ENCODE measurements at places on chromosomes 3 and 15. TPM values are rescaled to one million over a fixed set of nuclear protein-coding genes. Genes with fewer than 3 reads are reported as not detected.

DNA sequence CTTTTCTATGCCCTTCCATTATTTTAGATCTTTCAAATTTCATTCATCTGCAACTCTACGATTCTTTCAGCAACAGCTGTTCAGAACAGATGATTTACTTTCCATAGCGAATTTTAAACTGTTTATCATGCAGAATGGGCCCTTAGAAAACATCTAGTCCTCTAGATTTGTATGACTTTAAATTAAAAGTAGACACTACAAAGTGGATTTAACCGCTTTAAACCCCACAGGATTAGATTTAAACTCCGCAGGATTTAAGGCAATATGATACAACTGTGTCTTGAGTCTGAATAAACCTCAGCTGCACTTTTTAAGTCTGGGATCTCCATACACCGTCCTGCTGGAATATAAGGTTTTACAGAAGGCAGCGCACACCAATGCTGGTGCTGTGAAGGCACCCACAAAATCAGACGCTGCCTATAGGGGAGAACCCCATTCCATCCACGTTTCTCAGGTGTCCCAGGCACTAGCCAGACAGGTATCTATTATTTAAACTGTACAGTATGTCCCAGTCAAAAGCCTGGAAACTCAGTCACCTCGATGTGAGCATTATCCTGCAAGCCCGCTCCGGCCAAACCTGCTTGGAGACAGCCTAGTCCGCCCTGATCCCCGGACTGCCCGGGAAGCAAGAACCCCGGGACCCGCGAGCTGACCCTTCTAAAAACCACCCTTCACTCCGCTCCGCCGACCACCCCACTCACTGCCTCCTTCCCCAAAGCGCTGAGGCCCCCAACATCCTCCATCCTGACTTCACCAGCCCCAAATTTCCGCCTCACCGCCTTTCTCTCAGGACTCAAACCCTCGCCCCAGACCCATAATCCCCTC, 768 bp downstream of the ANO10 start:
- peak overlapping the region; percentile 26 for H3K27ac ChIP-seq
- H3K4me1 ChIP-seq: no peaks in the 10 kb centered on the region
- H3K4me3 ChIP-seq: peak overlapping the region; percentile 75
- H3K27me3 ChIP-seq: no peaks in the 10 kb centered on the region
- DNase-seq: peak; percentile 75

UROC1 gene
- not detected for polyA plus RNA-seq

CFAP91 gene
- polyA plus RNA-seq: 0.50 TPM

DNA sequence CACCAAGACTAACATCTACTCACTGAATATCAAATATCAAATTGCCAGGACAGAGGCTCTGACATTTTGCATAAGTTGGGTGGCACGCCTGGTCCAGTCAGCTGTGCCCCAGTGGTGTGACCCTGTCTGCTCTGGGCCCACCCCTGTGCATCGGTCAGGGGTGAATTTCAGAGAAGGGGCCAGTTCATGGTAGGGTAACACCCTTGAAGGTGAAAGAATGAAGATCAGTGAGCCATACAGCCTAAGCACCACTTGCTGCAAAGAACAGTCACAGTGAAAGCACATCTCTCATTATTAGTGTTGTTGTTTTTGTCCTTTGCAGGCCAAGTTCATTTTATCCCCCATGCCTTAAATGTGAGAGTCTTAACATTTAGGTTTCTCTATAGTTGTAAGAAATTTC, 86.8 kb downstream of the MYRIP start:
- H3K36me3 ChIP-seq: no peaks in the 10 kb centered on the region
- no peaks in the 10 kb centered on the region for H3K4me1 ChIP-seq
- H3K27me3 ChIP-seq: no peaks in the 10 kb centered on the region
- no peak overlapping the region for H3K4me3 ChIP-seq
- DNase-seq: no peak

GRCh38 chr3:172752651-172753050, 2.1 kb downstream of the ECT2 start:
- H3K27me3 ChIP-seq: no peaks in the 10 kb centered on the region
- H3K27ac ChIP-seq: no peak overlapping the region
- no peaks in the 10 kb centered on the region for H3K36me3 ChIP-seq
- H3K4me3 ChIP-seq: no peak overlapping the region
- no peak for DNase-seq

DNA sequence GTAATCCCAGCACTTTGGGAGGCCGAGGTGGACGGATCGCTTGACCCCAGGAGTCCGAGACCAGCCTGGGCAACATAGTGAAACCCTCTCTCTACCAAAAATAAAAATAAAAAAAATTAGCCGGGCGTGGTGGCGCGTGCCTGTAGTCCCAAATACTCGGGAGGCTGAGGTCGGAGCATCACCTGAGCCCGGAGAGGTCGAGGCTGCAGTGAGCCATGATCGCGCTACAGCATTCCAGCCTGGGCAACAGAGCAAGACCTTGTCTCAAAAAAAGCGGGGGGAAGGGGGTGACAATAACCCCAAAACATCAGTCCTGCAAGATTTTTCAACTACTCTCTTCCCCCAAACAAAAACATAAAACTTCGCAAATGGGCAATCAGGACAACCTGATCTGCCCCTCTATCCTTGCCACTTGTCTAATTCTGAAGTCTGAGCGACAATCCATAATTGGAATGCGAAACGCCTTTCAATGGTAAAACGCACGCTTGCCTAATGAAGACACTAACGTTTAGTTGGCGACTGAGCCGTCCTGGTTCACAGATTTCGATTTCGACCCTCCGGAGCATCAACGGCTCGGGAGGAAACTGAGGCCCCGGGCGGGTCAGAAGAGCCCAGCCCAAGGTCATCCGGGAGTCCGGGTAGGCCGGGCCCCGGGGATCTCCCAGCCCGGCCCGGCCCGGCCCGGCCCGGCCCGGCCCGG, 868 bp downstream of the BTBD1 start:
- peaks cover 5% of the 10 kb centered on the region for H3K4me1 ChIP-seq
- no peaks in the 10 kb centered on the region for H3K27me3 ChIP-seq
- peak overlapping the region; percentile 80 for H3K4me3 ChIP-seq
- DNase-seq: no peak
- H3K27ac ChIP-seq: peak overlapping the region; percentile 92
- H3K36me3 ChIP-seq: peaks cover 3% of the 10 kb centered on the region

DNA sequence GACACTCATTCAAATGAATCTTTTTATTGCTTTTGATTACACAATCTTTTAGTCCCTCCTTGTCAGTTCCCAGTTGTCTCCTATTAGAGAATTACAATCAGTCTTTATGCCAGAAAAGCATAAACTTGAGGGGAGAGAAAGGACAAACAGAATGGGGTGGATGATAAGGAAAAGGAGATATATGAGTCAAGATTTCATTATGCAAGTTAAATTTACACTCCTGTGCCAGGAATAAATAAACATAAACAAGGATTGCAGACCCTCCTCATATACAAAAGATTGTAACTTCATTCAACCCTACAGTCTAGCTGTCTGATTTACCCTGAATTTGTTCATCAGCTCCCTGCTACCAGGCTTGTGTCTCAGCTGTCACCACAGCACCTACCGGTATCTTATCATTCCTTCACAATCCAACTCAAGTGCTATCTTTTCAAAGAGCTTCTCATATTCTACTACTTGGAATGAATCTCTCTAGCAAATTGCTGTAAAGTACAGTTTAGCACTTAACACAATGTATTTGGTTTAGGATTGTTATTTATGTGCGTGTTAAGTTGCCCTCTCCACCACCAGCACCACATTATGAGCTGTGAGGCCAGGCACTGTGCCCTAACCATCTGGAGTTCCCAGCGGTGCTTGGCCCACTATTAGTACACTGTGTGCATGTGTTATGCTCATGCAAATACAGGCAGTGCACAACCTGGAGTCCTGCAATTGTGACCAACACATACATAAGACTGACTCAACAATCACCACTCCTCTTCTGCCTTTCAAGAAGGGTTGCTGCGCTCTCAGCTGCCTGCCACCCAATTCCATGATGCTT, 504.1 kb downstream of the TBL1XR1 start:
- DNase-seq: no peak
- no peaks in the 10 kb centered on the region for H3K27me3 ChIP-seq
- H3K36me3 ChIP-seq: no peaks in the 10 kb centered on the region
- H3K27ac ChIP-seq: no peak overlapping the region

DNA sequence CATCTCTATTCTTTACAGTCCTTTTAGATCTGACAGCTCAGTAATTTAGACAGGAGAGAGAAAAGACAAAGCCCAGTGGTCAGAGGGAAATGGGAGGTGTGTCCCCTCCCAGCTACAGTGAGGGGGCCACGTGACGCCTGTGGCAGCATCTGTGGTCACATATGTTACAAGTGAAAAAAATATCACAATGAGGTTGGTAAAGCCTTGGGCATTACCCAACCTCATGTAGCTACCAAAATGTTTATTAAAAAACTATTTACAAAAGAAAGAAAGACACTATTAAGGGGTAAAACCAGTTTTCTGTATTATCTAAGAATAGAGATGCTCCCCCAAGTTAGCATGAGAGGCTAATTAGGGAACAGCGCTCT, 42.9 kb upstream of the PLCL2 start:
- no peak overlapping the region for H3K4me3 ChIP-seq
- no peaks in the 10 kb centered on the region for H3K27me3 ChIP-seq
- H3K27ac ChIP-seq: no peak overlapping the region
- H3K36me3 ChIP-seq: no peaks in the 10 kb centered on the region
- H3K4me1 ChIP-seq: no peaks in the 10 kb centered on the region

DNA sequence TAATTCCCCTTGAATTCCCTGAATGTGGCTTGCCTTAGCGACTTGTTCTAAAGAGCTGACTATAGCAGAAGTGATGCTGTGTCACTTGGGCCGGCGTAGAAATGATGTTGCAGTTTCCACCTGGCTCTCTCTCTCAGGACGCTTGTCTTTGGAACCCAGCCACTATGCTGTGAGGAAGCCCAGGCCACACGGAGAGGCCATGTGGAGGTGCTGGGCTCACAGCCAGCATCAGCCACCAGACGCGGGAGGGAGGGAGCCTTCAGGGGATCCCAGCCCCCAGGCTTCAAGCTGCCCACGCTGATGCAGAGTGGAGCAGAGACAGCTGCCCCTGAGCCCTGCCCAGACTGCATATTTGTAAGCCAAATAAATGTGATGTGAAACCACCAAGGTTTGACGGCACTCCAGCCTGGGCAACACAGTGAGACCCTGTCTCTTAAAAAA, 18.6 kb downstream of the RNU5B-1 start:
- no peak for DNase-seq
- no peak overlapping the region for H3K27ac ChIP-seq
- H3K27me3 ChIP-seq: no peaks in the 10 kb centered on the region
- no peaks in the 10 kb centered on the region for H3K4me1 ChIP-seq
- no peak overlapping the region for H3K4me3 ChIP-seq
- H3K36me3 ChIP-seq: no peaks in the 10 kb centered on the region

GRCh38 chr3:130820976-130821375, 72.9 kb upstream of the ATP2C1 start:
- H3K27ac ChIP-seq: no peak overlapping the region
- no peaks in the 10 kb centered on the region for H3K27me3 ChIP-seq
- DNase-seq: no peak
- H3K36me3 ChIP-seq: no peaks in the 10 kb centered on the region

GRCh38 chr3:82287562-82287961, 526.1 kb upstream of the GBE1 start:
- no peak for DNase-seq
- no peaks in the 10 kb centered on the region for H3K4me1 ChIP-seq
- no peak overlapping the region for H3K4me3 ChIP-seq
- H3K36me3 ChIP-seq: no peaks in the 10 kb centered on the region
- no peaks in the 10 kb centered on the region for H3K27me3 ChIP-seq

GOLGA8K gene
- polyA plus RNA-seq: 1.5 TPM

SORD gene
- 7.1 TPM for polyA plus RNA-seq

CSNK1G1 gene
- polyA plus RNA-seq: 3.0 TPM

DNA sequence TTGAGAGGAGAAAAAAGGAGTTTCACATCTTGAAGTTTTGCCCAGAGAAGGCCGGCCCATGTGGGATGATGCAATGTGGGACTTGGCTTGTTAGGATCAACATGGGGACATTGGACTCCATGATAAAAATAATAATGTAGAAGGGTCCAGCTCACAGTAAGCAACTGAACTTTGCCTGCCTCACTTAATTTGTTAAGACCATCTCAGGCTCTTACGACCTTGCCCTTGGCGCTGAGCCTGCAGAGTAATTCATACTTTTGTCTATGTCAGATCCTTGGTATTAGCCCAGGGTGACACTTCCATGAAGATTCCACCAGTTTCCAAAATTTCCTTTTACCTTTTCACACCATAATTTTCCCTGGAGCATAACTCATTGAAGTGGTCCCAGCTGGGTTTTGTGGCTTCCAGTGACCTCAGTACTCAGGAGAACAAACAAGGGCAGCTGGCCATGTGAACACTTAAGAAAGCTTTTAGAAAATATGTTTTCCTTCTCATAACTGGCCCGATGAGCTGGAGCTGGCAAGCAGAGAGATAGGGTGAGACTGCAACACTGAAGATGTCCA, 315.4 kb upstream of the RASGRP1 start:
- no peak overlapping the region for H3K4me3 ChIP-seq
- no peaks in the 10 kb centered on the region for H3K4me1 ChIP-seq
- no peak for DNase-seq

DNA sequence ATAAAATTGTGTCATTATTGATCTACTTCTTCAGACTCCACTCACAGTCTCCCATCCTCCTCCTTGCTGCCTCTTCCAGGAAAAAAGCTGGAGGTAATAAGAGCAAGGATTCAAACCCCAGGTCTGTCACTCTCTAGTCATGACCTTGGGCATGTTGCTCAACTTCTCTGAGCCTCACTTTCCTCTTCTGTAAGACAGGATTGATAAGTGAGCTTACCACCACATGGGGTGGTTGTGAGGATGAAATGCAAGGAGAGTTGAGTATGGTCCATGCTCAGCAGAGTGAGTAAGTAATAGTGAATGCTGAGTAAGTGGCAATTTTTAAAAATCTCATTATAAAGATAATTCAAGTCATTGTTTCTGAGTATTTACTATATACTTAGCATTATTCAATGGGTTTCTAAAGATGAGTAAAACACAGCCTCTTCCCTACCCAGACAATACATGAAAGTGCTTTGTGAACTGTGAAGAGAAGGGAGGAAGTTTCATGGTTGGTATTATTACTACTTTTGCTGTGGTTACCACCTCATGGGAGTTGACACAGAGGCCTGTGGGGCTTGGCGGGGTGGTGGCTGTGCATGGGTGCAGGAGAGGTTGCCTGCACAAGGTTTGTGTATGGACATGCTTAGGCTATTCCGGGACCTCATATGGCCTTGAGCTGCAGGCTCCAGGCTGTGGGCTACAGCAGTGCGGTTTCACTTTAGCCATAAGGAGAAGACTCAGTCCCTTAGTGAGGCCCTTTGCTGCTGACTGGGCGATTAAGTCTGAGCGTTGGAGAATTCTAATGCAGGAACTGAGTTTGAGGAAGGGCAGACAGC, 30.0 kb downstream of the SLC6A11 start:
- no peak for DNase-seq
- no peaks in the 10 kb centered on the region for H3K27me3 ChIP-seq
- no peaks in the 10 kb centered on the region for H3K36me3 ChIP-seq
- H3K4me3 ChIP-seq: no peak overlapping the region

PLA2G4F gene
- polyA plus RNA-seq: not detected

DNA sequence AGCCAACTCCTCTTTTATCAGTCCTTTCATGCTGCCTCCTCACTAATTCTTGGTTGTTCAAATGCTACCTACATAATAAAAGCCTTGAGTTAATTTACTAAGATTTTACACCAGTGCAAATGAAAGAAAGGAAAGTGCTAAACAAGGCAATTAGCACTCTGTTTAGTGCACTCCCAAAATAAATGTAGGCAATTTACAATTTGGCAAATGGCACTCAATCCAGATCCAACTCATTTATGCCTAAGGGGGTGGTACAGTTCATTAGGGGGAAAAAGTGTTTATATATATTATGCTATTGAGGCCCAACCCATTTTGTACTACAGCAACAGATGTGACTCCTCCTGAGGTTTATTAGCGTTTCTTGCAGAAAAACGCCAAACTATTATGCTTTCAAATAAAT, 370.1 kb downstream of the NR2F2 start:
- no peaks in the 10 kb centered on the region for H3K36me3 ChIP-seq
- H3K4me3 ChIP-seq: no peak overlapping the region
- H3K27me3 ChIP-seq: peaks cover 3% of the 10 kb centered on the region
- no peak overlapping the region for H3K27ac ChIP-seq
- no peaks in the 10 kb centered on the region for H3K4me1 ChIP-seq
